Activated CD4-positive, alpha-beta T cell treated with anti-CD3 and anti-CD28 coated beads for 24 hours (primary cell): ENCODE measurements at places on chromosomes 6 and 20.

- no peak for DNase-seq
Observed at GRCh38 chr20:17661121-17661744, 20.8 kb downstream of the RRBP1 start.

- no peak for DNase-seq
Observed at GRCh38 chr6:37575221-37575620, 75.5 kb upstream of the CCDC167 start.

GRCh38 chr20:38617011-38617829 lies 15.6 kb downstream of the ARHGAP40 start:
- DNase-seq, result no peak

DNA sequence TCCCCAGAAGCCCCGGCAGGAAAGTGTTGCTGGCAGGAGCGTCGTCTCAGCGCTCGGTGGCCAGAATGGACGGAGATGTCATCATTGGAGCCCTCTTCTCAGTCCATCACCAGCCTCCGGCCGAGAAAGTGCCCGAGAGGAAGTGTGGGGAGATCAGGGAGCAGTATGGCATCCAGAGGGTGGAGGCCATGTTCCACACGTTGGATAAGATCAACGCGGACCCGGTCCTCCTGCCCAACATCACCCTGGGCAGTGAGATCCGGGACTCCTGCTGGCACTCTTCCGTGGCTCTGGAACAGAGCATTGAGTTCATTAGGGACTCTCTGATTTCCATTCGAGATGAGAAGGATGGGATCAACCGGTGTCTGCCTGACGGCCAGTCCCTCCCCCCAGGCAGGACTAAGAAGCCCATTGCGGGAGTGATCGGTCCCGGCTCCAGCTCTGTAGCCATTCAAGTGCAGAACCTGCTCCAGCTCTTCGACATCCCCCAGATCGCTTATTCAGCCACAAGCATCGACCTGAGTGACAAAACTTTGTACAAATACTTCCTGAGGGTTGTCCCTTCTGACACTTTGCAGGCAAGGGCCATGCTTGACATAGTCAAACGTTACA lies 817 bp downstream of the GRM1 start:
- DNase-seq, result no peak

DNA sequence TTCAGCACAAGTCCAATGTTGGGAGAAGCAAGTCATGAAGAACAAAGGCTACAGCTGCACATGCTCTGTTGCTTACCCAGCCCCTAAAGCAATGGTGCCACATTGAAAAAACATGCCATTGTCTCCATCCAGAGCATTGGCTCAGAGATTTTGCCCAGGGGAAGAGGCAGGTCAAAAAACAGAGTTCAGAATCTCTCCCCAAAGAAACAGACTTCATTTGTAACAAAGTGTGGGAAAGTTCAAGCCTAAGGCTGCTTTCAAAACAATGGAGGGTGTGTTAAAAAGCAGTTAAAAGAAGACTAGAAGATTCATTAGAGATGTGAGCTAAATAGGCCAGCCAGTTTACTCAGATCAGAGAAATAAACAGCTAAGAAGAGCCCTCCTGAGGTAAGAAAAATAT lies 63.6 kb downstream of the DZANK1 start:
- DNase-seq, result no peak

DNA sequence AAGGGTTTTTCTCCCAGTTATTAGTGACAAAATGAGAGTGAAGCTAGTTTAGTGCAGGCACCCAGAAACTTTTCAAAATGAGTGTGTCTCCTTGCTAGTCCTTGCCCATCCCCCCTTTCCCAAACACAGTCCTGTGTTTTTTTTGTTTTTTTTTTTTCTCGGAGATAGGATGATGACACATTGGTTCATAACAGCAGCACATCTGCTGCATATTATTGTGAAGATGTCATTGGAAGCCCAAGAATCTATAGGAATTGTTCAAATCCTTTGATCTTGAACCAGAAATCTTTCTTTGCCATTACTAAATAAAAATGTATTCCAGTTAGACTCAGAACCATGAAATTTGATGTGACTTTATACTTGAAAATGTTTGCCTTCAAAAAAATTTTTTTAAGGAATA lies 162.4 kb downstream of the FRK start:
- DNase-seq, result no peak

- no peak for DNase-seq
Observed at GRCh38 chr20:22379472-22379871, 204.9 kb downstream of the FOXA2 start.

GRCh38 chr20:5557123-5557522 lies 193.1 kb upstream of the SHLD1 start:
- DNase-seq, result peak; percentile 30

GRCh38 chr20:137668-138490 lies 4.5 kb upstream of the DEFB126 start:
- DNase-seq, result no peak

GRCh38 chr6:153312634-153313033 lies 181.6 kb upstream of the RGS17 start:
- DNase-seq, result no peak

DNA sequence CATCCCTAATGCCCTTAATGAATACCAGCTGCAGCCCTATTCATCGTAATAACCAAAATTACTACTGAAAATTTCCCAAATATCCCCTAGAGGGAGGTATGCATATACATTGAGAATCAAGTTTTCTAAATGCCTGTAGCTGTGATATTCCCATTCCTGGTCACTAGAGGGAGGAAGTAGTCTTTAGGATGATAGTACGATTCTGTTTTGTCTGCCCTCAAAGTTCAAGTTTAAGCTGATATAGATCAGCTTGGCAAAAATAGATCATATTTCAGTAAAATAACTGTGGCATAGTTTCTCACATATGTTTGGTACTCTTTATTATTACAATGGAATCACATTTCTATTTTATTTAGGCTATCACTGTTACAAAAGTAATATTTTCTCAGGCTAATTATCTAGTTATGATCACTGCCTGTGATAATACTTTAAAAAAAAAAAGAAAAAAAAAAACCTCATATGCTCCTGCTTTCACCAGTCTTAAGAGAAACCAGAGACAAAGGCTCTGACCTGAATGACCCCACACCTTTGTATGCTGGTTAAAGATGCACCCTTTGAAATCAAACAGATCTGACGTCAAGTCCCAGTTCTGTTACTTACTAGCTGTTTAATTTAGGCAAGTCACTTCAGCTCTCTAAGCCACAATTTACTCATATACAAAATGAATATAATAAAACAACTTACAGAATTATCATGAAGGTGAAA lies 11.0 kb downstream of the TSPYL1 start:
- no peak for DNase-seq

DNA sequence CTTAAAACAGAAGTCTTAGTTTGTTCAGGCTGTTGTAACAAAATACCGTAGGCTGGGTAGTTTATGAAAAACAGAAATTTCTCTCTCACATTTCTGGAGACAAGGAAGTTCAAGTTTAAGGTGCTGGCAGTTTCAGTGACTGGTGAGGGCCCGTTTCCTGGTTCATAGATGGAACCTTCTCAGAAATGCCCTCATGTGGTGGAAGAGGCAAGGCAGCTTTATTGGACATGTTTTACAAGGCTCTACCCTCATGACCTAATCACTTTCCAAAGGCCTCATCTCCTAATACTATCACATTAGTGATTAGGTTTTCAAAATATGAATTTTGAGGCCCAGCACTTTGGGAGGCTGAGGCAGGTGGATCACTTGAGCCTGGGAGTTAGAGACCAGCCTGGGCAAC lies 2.4 kb downstream of the HEBP2 start:
- no peak for DNase-seq

- no peak for DNase-seq
Observed at GRCh38 chr6:80376411-80376810, 269.9 kb downstream of the BCKDHB start.

- no peak for DNase-seq
Observed at GRCh38 chr6:43123461-43124314, 47.4 kb upstream of the SRF start.

DNA sequence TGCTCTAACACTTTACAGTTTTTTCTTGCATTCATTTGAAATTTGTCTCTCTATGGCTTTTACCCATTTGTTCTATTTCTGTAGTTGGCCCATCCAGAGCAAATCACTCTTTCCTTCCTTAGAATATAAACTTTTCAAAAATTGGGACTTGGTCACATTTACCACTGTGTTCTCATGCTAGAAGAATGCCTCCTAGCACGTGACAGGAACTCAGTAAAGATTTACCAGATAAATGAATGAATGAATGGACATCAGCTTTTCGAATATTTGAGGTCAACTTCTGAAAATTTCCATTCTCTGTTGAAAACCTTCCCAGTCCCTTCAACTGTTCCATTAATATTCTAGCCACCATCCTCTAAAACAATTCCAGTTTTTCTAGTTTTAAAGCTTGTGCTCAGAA lies 294.5 kb downstream of the CD83 start:
- no peak for DNase-seq

- DNase-seq, result no peak
Observed at GRCh38 chr6:231779-232178, 60.5 kb upstream of the DUSP22 start.

- no peak for DNase-seq
Observed at GRCh38 chr6:21666201-21666691, 72.7 kb downstream of the SOX4 start.
